ENCODE measurements at places on chromosomes 12 and 14. TPM values are rescaled to one million over a fixed set of nuclear protein-coding genes. Genes with fewer than 3 reads are reported as not detected.
A peak's percentile ranks its signal among the peaks of the same experiment; 100 is the strongest.

DNA sequence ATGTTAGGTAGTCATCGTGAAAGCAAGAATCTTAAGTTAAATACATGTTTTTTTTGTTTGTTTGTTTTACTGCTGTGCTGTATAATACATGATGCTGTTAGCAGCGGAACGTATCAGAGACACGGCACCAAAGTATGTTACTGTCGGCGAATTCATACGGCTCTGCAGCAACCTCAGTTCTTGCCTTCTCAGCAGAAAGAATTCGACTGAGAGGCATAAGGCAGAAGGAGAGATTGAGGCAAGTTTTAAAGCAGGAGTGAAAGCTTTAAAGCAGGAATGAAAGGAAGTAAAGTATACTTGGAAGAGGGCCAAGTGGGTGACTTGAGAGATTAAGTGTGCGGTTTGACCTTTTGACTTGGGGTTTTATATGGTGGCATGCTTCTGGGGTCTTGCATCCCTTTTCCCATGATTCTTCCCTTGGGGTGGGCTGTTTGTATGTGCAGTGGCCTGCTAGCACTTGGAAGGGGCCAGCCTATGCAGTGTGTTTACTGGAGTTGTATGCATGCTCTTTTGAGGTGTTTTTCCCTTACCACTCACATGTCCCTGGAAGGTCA is 23.7 kb downstream of the LEMD3 start:
- no peak for DNase-seq

DNA sequence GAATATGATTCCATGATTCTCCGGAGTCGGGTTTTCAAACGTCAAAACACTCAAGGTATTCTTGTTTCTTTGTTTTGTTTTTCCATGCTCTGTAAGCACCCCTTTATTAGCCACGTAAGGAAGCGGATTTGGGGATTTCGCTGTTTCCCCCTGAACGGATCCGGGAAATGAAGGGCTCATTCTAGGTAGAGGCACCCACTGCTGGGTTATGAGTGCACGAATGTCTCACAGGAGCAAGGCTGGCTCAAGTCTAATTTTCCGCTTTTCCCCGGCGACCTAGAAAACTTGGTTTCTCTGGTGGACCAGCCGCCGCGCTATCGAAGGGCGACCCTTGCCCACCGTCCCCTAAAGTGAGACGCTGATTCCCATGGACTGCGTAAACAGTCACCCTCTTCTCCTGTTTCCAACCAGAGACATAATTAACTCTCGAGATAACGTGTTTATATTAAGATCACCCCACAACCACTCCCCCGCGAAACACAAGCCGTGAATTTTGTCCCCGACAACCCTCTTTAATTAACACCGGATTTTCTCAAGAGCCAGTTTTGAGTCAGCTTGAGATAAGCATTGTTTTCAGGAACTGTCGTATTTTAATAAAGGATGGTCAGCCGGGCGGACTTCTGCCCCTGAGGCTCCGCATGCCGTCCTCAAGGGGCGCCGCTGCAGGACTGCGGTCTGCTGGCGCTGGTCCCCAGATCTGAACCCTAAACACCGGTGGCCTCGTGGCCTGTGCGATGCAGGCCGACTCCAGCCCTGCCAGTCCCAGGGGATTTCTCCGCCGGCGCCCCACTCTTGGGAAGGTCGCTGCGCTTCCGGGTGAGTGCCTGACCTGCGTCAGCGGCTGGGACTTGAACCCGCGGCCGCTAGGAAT is 515 bp upstream of the ABCC9 start:
- peak; percentile 81 for DNase-seq

DNA sequence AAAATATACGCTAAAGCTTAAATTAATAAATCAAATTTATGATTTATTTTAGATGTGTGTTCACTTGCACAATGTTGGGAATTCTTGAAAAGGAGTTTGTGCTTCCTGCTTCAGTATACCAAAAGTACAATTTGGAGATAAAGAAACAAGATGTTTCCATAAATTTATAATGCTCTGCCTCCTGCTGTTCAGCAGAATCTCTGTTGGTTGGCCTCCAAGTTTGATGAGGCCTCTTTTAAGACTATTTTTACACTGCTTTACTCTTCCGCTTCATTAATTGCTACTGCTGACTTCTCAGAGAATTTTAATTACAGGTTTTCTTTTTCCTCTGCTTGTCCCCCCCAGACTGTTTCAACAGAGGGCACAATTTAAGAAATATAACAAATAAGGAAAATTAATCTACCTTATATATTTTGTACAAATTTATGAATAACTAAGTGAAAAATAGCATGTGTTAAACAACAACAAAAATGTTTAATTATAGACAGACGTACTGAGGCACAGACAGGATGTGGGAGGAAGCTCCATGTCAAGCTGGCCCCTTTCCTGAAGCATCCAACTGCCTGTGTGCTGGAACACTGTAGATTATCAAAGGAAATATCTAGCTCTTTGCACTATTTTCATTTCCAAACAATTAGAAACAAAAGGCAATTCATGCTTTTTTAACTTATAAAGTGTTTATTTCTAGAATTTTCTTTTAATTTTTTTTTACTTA is 83.9 kb downstream of the PIK3C2G start:
- no peak for DNase-seq

DNA sequence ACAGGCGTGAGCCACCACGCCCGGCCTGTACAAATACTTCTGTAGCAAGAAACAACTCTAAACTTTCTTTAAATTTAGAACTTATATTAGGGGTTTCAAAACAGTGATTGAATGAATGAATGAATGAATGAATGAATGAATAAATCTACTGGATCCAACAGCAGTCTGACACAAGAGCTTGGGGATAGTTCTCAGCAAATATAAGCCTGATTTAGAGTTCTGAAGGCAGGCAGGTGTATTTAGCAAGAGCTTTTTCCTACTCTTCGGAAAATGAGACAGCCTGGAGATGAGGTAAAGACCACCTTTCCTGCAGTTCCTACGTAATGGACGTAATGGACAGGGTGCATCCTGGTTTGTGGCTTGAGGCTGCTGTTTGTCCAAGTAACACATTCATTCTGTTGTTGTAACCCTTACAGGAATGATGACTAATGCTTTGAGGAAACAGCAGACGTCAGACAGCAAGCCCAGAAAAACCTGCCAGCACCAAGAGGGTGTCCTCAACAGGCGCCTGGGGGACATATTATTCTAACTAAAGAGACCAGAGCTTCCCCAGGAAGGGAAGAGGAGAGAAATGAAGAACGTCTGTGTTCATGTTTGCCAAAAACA is 277.4 kb upstream of the SOX5 start:
- no peak for DNase-seq

- no peak for DNase-seq
Measured at GRCh38 chr14:57171363-57171762, 97.3 kb downstream of the EXOC5 start.

- DNase-seq: no peak
Measured at GRCh38 chr12:27179400-27180214, 64.5 kb upstream of the STK38L start.

The ZDHHC22 gene
- total RNA-seq: 29.3 TPM

The PLEK2 gene
- total RNA-seq: not detected

The PDE3A gene
- 9.2 TPM for total RNA-seq

The RD3L gene
- total RNA-seq: not detected

The CIDEB gene
- 4.6 TPM for total RNA-seq

The PMCH gene
- total RNA-seq: not detected

The ARHGEF40 gene
- total RNA-seq: 44.6 TPM

The LAG3 gene
- total RNA-seq: 1.0 TPM

The SERPINA1 gene
- not detected for total RNA-seq
